Right ventricle myocardium superior (tissue), 1 donor: ENCODE measurements at places on chromosomes 7 and 10. TPM values are rescaled to one million over a fixed set of nuclear protein-coding genes. Genes with fewer than 3 reads are reported as not detected.

Gene PUS7
- total RNA-seq = 5.2 TPM

Gene NUTM2E
- total RNA-seq = not detected

Gene TSPAN33
- total RNA-seq = 11.8 TPM

Gene ANKRD30A
- total RNA-seq = not detected

Gene NFE2L3
- 0.91 TPM for total RNA-seq

Gene CCDC3
- total RNA-seq = 3.7 TPM

Gene GSDME
- total RNA-seq = 3.5 TPM

Gene CH25H
- 0.22 TPM for total RNA-seq

Gene KLF6
- 60.2 TPM for total RNA-seq

Gene RARRES2
- 24.0 TPM for total RNA-seq

Gene CFAP69
- 1.3 TPM for total RNA-seq

Gene KDM7A
- total RNA-seq = 11.9 TPM

Gene EVX1
- not detected for total RNA-seq

Gene MACC1
- total RNA-seq = 0.19 TPM

Gene SLC13A1
- not detected for total RNA-seq

Gene ARHGAP22
- total RNA-seq = 5.2 TPM

Gene FRA10AC1
- total RNA-seq = 11.9 TPM

Gene CFAP70
- total RNA-seq = 1.5 TPM

Gene SAP25
- total RNA-seq = 0.54 TPM

Gene LEP
- 0.86 TPM for total RNA-seq

Gene ASB10
- 42.6 TPM for total RNA-seq

Gene GRID2IP
- total RNA-seq = not detected

Gene TAS2R40
- not detected for total RNA-seq

Gene KCNH2
- 88.9 TPM for total RNA-seq

Gene HACD1
- total RNA-seq = 139 TPM

Gene FAM20C
- total RNA-seq = 23.4 TPM

Gene OR2A12
- total RNA-seq = not detected

Gene CYP3A5
- not detected for total RNA-seq

Gene CDCA7L
- total RNA-seq = 62.5 TPM

Gene ATG9B
- not detected for total RNA-seq

Gene SORCS1
- 1.7 TPM for total RNA-seq

Gene MNX1
- total RNA-seq = not detected

Gene GNAT3
- total RNA-seq = not detected

Gene RSPH10B2
- not detected for total RNA-seq

Gene MACROH2A2
- 13.2 TPM for total RNA-seq

Gene FZD8
- total RNA-seq = 6.6 TPM

Gene UBN2
- 11.9 TPM for total RNA-seq

Gene NOC3L
- 9.3 TPM for total RNA-seq

Gene PTER
- total RNA-seq = 22.3 TPM

Gene CYP2C19
- total RNA-seq = 0.11 TPM

Gene PIK3CG
- total RNA-seq = 1.6 TPM

Gene GIMAP2
- 4.7 TPM for total RNA-seq

Gene GRM8
- total RNA-seq = not detected

Gene WEE2
- not detected for total RNA-seq

Gene PRKAR1B
- 16.5 TPM for total RNA-seq

Gene TMEM72
- total RNA-seq = not detected

Gene STEAP1B
- total RNA-seq = 0.43 TPM

Gene DUSP5
- 6.8 TPM for total RNA-seq

Gene CYP2W1
- not detected for total RNA-seq

Gene SPDYE2
- total RNA-seq = not detected

Gene ASAH2
- total RNA-seq = 2.9 TPM

Gene GLI3
- 3.3 TPM for total RNA-seq

Gene WDR37
- 28.0 TPM for total RNA-seq

Gene EGR2
- 0.19 TPM for total RNA-seq

Gene CALCR
- 0.05 TPM for total RNA-seq
